ENCODE measurements at places on chromosomes 2 and 18.

- no peak for DNase-seq
Measured at GRCh38 chr2:205424326-205424725, 258.0 kb upstream of the NRP2 start.

GRCh38 chr2:177465400-177466138 lies 73.0 kb downstream of the AGPS start:
- no peak for DNase-seq

DNA sequence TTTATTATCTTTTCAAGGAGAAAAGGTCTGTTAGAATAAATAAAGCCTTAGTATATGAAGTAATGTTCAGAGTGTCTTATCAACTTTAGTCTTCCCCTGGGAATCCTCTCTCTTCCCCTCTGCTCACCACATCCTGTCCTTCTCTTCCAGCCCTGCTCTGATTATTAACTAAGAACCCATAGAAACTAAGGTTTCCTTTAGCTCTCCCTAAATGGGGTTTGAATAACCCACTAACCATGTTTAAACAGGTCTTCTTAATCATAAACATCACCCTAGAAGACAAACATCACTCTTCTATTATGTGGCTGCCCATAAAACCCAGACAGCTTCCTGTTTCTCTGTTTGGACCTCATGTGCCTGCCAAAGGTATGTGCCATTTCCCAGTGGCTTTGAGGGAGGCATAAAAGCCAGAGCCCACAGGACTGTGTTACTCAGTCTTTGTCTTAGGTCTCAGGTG lies 50.1 kb downstream of the SLC14A1 start:
- DNase-seq, result no peak

GRCh38 chr2:178845566-178846457 lies 38.6 kb upstream of the TTN start:
- DNase-seq, result peak; percentile 32

GRCh38 chr2:152099367-152100050 lies 665 bp upstream of the CACNB4 start:
- no peak for DNase-seq

GRCh38 chr2:35963824-35964223 lies 391.8 kb upstream of the CRIM1 start:
- DNase-seq, result no peak

GRCh38 chr2:237877576-237878307 lies 18.3 kb downstream of the RAMP1 start:
- DNase-seq, result no peak

DNA sequence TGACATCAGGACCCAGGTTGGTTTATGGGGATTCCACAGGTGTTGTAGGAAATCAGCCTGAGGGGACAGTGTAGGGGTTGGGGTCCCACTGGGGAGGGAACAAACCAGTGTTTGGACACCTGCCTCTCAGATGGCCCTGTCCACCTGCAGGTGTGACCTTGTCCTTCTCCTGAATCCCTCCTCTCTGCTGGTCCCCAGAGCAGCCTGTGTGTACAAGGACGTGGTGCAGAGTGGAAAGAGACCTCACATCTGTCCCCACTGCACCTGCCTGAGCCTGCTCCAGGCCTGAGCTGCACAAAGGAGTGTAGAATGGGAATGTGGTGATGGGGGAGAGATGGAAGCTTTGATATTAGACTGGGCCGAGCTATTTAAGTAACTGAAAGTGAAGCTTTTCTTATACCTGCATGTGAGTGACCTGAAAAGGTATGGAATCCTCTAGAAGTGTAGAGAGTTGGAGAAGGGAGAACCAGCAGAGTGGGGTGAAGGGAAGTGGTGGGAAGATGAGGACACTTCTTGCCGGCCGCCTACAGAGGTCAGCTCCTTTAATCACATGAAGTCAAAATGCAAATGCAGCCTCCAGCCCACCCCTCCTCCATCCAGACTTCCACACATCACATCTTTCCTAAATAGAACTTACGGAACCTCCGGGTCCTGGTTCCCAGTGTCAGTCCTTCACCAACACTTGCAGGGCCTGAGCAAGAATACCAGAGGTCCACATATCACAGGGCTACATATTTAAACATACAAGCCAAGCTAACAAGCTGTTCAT lies 89.3 kb upstream of the SMAD2 start:
- DNase-seq, result no peak

GRCh38 chr2:128276878-128277675 lies 41.6 kb downstream of the HS6ST1 start:
- DNase-seq, result no peak

DNA sequence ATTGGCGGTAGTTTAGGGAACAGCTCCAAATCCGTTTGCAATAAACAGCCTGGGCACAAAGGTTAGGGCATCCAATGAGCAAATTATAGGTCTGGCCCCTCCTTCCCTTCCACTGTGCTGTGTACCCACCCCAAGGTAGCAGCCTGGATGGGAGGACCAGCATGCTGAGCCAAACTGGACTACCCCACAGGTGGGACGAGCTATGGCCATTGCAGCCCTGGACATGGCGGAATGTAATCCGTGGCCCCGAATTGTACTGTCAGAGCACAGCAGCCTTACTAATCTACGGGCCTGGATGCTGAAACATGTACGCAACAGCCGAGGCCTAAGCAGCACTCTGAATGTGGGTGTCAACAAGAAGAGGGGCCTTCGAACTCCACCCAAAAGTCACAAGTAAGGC lies 6.7 kb downstream of the AGBL5 start:
- DNase-seq, result no peak

- DNase-seq, result no peak
Measured at GRCh38 chr18:607930-608329, 11.1 kb downstream of the CLUL1 start.

- no peak for DNase-seq
Measured at GRCh38 chr2:10911291-10912075, at the start of gene KCNF1. Gene KCNF1 (plus strand): TSS chr2:10911934. CDS start chr2:10912427, 493 bp downstream.

DNA sequence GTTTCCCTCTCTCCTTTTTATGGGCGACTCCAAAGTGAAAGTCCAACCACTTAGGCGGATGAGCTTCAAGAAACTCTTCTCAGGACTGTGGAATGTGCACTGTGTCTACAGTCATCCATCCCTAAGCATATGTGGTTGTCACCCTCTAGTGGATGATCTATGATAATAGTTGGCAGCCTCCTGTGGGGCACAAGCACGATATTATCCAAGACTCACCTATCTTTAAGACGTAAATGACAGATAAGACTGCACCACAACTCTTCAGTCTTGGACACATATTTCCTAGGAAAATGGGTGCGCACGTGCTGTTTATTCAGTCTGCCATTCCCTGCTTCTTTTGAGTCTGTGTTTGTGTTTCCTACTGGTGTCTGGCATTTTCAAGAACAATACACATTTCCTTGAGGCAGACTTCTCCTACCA lies 145.5 kb upstream of the CTAGE1 start:
- DNase-seq, result peak; percentile 72

GRCh38 chr2:85831735-85832134 lies 57.1 kb downstream of the ST3GAL5 start:
- no peak for DNase-seq

GRCh38 chr2:44498551-44498950 lies 136.8 kb downstream of the CAMKMT start:
- DNase-seq, result no peak

GRCh38 chr2:144430722-144431391 lies 89.1 kb downstream of the ZEB2 start:
- DNase-seq, result peak; percentile 30

DNA sequence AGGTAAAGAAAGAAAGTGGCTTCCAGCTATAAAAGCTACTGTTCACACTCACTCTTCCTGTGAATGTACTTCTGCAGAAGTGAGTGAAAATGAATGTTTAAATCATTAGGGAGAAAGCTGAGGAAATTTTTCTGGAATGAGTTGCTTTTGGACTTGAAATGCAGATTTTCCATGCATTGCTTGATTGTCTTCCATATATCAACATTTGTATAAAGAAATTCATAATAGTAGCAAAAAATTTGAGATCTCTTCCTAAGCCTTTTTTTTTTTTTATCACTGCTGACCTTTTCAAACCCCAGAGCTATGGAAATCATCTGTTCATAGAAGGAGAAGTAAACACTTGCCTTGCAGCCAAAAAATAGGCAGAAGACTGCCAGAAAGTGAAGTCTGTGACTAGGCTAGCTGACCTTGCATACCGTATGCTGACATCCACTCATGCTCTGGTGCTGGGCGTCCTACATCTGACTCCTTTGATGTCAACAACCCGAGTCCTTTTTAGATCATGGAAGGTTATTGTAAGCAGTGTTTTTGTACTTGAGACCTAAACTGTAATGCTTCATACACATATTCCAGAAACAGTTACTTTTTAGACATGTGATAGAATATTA lies 154.5 kb upstream of the RASGRP3 start:
- peak; percentile 38 for DNase-seq

DNA sequence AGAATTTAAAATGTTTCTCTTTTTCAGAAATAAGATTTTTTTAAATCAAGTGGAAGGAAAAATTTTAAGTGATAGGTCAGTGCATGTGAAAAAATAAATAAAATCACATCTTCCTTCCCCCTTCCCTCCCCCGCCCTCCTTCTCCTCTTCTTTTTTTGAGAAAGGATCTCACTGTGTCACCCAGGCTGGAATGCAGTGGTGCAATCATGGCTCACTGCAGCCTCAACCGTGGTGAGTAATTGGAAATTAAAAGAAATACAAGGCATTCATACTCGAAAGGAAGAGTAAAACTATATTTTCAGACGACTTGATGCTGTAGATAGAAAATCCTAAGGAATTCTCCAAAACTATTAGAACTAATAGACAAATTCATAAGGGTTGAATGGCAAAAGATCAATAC lies 16.9 kb upstream of the CRACDL start:
- DNase-seq, result peak; percentile 5

DNA sequence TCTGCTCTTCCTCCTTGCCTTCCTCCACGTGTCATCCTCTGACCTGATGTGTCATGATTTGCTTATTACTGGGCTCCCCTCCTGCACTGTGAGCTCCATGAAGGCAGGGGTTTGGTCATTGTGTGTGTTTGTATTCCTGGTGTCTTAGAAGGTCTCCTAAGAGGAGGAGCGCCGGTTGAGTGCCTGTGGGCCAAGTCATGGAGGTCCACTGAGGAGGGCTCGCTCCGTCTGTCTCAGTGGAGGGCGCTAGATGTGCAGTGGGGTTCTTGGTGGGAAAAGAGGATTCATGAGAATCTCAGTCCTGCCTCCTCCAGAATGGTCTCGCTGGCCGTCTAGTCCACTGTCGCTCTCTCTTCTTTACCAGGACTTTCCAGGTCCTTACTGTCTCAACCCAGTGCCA lies 100.2 kb downstream of the VWA3B start:
- no peak for DNase-seq

- DNase-seq, result no peak
Measured at GRCh38 chr18:3283253-3283863, 21.4 kb downstream of the MYL12B start.

DNA sequence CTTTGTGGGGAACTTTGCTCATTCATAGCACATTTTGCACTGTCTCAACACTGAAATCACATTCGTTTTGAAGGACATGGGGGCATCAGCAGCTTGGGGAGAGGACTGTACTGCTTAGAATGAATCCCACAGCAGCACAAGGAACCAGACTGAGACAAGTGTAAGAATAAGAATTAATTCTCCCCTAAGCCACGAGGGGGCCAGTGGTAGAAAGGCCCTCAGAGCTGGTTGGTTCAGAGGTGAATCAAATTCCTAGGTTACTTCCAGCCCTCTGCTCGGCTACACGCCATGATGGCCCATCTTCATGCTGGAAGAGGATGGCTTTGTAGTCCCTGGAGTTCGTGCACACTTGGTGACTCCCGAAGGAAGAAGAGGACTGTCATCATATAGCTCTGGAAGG lies 12.0 kb upstream of the MC5R start:
- no peak for DNase-seq

DNA sequence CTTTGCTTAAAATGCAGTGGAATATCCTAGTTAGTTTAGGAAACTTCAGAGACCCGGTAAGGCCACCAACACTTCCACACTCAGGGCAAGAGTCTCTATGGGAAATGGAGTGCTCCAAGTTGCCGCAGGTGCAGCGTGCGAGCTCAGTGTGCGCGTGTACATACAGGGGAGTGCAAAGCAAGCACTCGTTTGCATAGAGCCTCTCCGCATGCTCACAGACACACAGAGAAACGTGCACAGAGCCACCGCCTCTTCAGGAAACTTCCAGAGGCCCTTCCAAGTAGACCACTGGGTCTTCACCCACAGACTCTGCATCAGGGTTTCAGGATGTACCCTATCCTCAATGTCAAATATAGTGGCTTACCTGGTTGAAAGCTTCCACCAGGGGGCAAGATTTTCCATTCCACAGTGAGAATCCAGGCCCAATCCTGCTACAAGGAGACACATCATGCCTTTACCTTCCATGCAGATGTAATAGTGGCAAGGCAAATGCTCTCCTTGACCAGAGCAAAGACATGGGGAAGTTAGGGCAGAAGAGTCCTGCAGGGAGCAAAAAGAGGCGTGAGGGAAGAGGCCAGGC lies 513.0 kb upstream of the MYT1L start:
- DNase-seq, result no peak

- no peak for DNase-seq
Measured at GRCh38 chr2:110748489-110748867, 16.1 kb downstream of the ACOXL start.

DNA sequence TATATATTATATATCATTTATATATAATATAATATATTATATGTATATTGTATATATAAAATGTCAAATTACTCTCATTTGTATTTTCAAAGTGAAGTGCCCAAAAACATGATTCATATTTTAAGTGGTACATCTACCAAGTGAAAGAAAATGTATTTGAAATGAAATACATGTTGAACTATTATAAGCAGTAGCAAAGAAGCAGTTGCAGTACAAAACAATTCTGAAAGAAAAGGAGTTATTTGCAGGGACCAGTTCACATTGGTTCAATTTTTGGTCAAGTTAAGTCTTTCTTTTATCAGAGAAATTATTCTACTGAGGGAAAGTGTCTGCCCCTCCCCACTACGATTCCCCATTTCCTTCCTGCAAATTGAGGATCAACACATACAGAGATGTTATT lies 51.9 kb downstream of the APLF start:
- no peak for DNase-seq

GRCh38 chr2:240983361-240983995 lies 14.9 kb upstream of the SNED1 start:
- DNase-seq, result no peak

DNA sequence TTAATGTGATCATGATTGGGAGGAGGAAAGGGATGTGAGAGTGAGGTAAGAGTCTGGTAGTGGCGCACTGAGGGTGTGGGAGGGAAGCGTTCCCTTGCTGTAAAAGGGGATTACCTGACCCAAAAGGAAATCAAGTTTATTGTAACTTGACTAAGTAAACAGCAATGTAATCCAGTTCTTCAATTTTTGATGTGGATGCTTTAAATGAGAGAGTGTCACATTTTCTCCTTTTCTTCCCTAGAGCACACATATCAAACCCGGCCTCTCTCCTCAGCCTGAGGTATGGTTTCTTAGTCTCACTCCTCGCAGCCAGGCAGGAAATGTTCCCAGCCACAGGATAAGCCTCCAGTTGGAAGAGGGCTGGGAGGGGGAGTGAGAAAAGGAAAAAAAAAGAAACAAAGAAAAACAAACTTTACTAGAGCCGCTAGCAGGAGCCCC lies 688 bp upstream of the ARHGAP28 start:
- no peak for DNase-seq

All from fibroblast of skin of left quadriceps (primary cell).